ENCODE measurements at places on chromosomes 6 and 20.

- DNase-seq = no peak
These were observed 466.6 kb upstream of the JAG1 start for GRCh38 chr20:11140359-11140758.

DNA sequence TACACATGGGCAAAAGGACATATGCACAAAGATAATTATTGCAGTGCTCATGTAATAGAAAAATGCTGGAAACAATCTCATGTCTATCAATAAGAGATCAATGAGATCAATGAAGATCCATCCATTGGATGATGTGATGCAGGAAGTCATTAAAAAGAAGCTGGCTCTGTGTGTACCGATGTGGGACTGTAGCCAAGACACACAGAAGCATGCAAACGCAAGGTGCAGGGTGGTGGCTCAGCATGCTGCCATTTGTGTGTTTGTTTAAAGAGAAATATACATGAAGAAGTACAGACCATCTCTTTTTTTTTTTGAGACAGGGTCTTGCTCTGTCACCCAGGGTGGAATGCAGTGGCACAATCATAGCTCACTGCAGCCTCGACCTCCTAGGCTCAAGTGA lies 33.1 kb upstream of the KCNB1 start:
- DNase-seq = no peak

GRCh38 chr20:48783533-48784272 lies 44.1 kb downstream of the PREX1 start:
- peak; percentile 65 for DNase-seq

DNA sequence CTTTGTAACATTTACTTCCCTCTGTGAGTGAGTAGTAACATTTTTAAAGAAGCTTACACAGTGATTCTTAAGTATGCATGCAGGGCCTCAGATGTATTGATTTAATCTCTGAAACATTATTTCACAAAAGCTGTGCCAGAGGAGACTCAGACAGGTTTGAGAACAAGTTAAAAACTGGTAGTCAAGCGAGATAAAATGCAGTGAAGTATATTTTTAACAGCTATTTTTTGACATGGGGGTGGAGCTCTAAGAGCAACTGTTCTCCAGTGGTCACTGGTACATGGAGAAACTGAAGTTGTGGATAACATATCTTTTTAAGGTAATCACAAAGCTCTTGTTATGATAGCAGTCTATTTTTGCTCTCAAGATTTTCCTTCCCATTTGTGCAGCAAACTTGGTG lies 20.4 kb downstream of the DSTN start:
- DNase-seq = no peak

DNA sequence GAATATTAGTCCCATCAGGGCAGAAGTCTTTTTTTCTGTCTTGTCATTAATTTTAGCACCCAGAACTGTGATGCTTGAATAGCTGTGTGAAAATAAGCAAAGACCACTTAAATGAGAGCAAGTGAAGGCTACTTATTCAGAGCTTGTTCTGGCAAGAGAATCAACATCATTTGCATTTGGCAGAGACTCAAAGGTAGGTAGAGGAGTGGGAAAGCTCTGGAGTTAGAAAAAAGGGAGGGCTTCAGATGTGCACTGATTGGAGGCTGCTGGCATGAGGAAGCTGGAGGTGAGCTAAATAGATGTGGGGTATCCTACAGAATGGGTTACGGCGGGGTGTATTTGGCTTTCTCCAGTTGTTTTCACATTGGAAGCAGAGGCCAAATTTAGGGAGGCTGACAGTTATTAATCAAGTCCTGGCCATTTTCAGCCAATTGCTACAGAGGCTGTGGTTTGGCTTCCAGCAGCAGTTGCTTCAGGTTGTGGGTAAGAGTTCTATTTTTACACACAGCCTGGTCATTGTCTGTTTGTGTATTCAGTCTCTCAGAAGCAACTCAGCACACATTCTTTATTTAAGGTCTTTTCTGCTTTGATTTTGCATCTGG lies 254.3 kb downstream of the BTBD3 start:
- DNase-seq = no peak

DNA sequence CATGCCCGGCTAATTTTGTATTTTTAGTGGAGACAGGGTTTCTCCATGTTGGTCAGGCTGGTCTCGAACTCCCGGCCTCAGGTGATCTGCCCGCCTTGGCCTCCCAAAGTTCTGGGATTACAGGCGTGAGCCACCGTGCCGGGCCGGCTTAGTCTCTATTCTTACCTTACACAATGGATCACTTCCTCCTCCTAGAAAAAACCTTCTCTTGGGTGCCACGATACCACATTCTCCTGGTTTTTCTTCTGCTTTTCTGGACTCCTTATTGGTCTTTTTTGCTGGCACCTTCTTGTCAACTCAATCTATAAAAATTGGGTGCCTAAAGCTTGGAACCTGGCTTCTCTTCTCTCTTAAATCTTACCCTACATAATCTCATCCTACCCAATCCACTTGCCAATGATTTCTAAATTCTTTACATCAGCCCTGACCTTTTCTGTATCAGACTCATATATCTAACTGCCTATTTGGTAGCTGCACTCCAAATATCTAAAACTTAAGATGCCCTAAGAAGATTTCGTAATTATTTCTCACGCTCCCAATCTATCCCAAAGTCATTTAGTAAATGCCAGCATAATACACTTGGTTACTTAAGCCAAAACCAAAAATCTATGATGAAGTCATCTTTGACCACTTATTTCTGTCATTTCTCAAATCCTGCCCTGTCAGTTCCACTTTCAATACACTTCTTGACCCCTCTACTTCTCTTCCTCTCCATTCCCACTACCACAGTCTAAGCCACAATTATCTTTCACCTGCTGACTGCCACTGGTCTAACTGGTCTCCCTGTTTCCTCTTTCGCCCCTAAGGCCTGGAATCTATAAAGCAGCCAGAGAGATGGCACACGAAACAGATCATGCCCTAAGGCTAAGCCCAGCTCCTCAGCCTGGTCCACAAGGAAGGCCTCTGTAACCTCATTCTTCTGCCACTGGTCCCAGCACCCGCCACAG lies 43.2 kb downstream of the ELMO2 start:
- DNase-seq = no peak

DNA sequence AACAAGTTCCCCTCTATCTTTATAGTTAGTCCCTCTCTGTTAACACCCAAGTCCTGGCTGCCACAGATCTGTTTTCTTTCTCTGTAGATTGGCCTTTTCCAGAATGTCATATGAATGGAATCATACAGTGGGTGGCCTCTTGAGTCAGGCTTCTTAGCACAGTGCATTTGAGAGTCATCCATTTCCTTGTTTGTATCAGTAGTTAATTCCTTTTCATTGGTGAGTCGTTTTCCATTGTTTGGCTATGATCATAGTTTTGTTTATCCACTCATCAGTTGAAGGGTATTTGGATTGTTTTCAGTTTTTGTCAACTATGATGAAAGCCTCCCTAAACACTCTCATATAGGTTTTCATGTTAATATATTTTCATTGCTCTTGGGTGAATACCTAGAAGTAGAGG lies 248.3 kb downstream of the ARID1B start:
- no peak for DNase-seq

DNA sequence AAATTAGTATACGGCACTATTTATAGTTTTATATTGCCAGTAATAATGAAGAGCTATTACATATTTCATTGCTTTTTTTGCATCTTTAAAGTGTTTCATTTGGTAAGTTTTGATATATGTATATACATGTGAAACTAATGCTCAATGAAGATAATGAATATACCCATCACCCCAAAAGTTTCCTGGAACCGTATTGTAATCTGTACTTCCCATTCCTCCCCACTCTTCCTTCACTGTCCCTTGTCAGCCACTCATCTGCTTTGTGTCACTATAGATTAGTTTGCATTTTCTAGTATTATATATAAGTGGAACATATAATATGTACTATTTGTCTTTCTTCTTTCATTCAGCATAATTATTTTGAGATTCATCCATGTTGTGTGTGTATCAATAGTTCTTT lies 10.3 kb upstream of the TBC1D32 start:
- DNase-seq = no peak

DNA sequence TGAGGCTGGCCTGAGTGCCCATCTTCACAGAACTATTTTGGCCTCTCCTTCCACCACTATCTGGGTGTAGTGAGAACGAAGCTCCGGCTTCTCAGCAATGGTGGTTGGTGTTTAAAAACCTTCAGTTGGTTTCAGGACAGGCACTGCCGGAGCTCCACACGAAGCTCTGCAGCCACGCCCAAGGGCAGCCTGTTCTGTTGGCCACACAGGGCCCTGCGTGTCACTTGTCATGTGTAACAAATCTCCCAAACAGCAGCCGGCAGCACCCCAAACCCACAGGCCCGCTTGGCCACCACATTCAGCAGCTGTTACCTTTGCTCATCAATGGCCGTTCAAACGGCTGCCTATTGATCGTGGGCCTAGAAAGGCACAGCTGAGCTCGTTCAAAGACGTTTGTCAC lies 97.5 kb downstream of the ERMARD start:
- no peak for DNase-seq

DNA sequence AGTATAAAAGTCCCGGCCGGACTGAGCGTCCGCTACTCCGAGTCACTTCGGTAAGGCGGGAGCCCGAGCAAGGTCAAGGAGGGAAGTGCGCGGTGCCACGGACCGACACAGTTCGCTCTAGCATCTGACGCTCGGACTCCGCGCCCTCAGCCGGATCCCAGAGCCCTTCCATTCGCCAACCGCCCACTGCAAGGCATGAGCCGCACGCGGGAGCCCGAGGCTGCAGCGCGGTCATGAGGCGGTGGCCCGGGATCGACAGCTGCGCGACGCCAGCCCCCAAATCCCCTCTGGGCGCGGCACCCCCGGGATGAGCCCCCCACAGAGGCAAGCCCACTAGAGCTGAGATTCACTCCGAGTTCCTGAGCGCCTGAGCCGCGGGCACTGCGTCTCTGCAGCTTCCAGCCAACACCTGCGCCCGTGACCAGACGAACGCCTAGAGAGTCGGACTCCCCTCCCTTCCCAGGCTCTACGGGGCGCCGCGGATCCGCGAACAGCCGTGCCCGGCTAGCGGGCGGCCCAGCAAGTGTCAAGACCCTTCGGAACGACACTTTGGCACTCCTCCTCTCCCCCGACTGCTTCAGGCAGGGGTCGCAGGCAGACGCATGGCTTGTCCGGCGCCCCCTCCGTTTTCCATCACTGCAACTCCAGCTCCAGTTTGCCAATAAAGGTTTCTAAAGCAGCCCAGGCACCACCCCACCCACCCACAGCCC lies 725 bp upstream of the ISM1 start:
- peak; percentile 26 for DNase-seq

GRCh38 chr6:5231289-5231688 lies 29.5 kb downstream of the LYRM4 start:
- DNase-seq = no peak

DNA sequence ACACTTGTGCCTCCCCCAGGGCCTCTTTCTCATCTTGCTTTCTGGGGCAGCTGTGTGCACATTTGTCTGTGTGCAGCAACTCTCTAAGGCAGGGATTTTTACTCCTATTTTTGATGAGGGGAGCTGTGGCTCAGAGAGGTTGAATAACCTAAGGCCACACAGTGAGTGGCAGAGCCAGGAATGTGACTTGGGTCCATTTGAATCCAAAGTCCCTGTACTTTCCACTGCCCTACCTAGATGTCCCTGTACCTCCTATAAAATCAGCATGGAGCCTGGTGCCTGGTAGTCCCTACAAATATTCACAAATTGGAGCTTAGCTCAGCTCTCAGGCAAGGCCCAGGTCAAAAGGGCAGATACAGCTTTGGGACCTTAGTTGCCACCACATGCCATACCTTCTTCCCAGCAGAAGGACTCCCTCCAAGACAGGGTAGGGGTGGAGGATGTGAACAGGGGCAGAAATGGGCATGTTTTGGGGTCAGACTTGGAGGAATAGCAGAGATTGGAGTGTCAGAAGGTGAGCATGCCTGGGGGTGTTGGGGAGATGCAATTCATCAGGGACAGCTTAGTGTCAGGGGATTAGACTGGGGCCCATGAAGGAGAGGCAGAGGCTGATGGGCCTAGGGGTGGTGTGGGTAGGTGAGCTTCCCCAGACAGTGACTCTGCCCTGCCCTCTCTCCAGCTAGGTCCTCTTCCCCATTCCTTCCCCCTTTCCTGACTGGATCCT lies 4.1 kb upstream of the VEGFA start:
- DNase-seq = no peak

GRCh38 chr6:9431945-9432344 lies 982.9 kb downstream of the TFAP2A start:
- DNase-seq = no peak

GRCh38 chr6:117555262-117555849 lies 47.0 kb downstream of the GOPC start:
- no peak for DNase-seq

DNA sequence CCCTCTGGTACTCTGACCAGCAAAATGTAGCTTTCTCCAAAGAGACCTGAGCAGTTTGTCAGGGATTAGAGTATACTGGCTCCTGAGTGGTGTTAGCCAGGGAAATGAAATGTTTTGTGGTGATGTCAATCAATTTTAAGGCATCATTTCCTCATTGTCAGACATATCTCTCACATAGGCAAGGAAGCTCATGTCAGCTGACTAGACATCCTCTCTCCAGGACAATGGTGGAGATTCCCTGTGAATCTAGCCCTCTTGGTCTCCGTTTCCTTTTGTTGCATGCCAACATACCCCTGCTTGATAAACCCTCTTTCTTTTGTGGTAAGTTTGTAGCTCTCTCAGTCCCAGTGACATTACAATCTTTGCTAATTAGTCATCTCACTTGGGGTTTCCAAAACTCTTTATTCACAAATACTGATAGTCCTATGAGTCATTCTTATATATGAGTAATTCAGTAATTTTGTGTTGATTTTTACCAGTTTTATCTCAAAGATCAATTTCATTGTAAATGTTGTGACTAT lies 135.6 kb upstream of the PTPRK start:
- DNase-seq = no peak

DNA sequence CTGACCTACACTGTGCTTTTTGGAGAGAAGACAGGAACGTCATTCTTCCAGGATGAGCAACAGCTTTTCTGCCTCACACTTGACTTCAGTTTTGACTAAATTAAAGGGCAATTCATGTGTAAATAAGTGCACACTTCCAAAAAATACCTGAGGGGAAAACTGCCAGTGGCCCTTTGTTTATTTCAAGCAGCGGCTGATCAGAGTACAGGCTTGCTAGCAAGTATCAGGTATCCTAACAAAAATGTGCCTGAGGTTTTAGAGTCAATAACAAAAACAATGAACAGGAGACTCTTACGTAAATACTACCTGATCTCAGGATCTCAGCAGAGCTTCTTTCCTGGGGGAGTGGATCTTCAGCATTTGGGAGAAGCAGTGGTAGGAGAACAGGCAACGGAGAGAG lies 12.4 kb downstream of the LY86 start:
- DNase-seq = no peak

DNA sequence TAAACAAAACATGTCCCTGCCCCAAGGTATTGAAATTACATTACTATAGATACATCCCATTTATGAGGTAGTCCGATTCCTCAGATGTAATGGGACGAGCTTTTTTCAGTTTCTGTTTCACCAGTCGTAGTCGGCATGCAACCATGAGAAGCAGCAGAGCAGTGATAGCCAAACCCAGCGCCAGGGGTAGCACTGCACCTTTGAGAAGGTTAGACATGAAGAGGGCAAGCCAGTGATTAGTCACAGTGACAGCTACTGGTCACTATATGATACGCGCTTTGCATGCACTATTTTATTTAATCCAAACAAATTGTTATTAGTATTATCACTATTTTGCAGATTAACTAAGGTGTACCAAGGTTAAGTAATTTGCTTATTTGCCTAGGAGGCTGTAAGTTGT lies 43.7 kb downstream of the LRP11 start:
- no peak for DNase-seq

GRCh38 chr20:23873370-23874015 lies 6.1 kb downstream of the CST5 start:
- DNase-seq = no peak

GRCh38 chr6:57294862-57295445 lies 22.5 kb upstream of the PRIM2 start:
- DNase-seq = no peak

Measured in CD4-positive, alpha-beta T cell treated with Interleukin-10 for 1 hour (primary cell).